NCI-H2081 (cell line): ENCODE measurements at places on chromosomes 16 and 17.

- no peak for DNase-seq
Measured at GRCh38 chr16:1642148-1642547, 30.0 kb downstream of the CRAMP1 start.

DNA sequence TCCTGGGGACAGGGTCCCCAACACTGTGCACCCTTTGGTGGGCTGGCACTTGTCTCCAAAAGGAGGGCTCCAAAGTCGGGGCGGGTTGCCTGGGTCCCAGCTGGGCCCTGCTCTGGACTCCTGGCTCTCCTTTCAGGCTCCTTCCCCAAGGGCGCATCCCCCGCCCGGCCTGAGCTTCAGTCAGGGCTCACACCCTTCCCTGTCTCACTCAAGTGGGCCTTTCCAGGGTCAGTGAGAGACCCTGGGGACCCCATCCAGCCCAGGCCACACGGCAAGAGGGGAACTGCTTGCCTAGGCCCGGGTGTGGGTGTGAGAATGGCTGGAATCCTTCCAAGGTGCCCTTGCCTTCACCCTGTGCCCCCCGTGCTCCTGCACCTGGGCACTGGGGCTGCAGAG is 41.8 kb upstream of the SLC38A10 start:
- no peak for DNase-seq

DNA sequence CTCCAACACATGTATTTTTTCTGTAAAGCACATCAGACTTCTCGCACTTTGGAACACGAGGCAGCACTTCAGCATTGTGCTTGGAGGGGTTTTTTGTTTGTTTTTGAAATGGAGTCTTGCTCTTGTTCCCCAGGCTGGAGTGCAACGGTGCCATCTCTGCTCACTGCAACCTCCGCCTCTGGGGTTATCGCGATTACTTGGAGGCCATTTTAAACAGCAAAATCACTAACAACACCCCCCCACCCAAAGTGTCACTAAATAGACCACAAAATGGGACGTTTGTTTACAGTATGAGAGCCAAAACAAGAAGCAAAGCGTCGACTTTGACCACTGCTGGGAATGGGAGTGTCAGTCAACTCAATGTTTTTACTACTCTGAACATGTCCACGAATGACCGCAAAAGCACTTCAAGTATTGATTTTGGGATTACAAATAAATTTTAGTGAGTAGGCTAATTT is 9.0 kb upstream of the C16orf87 start:
- DNase-seq: no peak

DNA sequence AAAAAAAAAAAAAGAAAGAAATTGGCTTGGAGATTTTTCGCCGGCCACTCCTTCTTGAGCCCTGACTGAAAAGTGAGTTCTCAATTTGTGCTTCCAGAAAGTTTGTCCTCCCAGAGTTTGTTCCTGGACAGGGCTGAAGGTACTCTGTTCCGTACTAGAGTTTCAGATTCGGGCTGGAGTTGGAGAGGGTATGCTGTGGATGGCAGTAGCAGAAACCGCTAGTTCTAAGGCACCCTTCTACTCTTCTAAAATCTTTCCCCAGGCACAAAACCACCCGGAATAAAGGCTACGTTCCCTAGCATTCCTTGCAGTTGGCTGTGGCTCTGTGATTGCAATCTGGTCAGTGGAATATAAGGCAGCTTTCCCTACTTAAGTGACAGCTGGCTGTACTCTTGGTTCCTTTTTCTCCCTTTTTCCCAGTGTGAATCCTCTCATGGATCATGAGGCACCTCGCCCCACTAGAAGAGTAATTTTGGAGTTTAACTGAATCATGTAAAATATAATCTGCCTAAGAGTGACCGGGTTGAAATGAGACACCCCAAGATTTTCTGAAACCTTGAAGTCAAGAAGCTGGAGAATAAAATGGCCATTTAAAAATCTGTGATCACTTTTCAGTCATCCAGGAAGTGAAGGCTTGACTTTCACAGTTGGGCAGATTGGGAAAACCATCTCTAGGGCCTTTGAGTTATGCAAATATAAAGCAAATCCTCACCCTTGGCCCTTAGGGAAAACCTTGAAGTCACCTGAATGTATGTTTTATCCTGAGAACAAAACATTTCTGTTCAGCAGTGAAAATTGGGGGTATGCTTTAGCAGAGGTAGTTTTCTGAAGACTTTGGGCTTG is 901 bp upstream of the HEATR6 start:
- DNase-seq: no peak

- DNase-seq: no peak
Measured at GRCh38 chr16:85498607-85499006, 114.5 kb upstream of the GSE1 start.

- DNase-seq: peak; percentile 76
Measured at GRCh38 chr17:39225959-39226683, 376 bp upstream of the STAC2 start.

DNA sequence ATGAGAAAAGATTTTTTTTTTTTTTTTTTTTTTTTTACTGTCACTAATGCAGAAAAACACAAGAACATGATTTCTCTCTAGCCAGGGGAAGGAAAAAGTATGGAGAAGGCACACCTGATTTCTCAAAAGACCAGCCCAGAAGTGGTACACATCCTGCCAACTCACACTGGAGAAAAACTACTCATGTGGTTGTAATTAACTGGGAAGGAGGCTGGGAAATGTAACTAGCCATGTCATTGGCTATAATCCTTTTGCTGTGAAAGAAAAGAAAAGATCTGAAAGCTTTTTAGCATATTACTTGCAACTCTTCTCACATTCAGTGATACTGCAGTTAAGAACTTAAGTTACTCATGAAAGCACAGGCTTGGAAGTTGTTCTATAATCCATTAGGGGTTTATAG is 195.9 kb upstream of the PMFBP1 start:
- DNase-seq: no peak

- DNase-seq: peak; percentile 59
Measured at GRCh38 chr16:73054813-73055482, 7.0 kb upstream of the ZFHX3 start.

DNA sequence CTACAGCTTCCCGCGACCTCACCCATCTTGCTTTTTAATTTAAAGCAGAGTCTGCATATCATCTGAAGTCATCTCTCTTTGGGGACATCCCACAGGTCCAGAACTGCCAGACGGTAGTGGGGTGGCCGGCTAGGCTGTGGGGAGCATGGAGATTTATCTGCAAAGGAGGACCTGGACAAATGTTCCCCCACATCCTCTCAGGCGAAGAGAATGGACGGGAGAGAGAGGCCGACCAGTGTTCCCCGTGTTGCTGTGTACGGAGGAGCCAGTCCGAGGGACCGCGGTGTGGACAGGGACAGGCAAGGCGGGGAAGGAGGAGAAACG is 665 bp upstream of the MT1M start:
- no peak for DNase-seq

GRCh38 chr17:80960037-80960796 is 31.4 kb upstream of the CHMP6 start:
- DNase-seq: no peak

- no peak for DNase-seq
Measured at GRCh38 chr17:81131486-81132196, 33.7 kb upstream of the PVALEF start.

DNA sequence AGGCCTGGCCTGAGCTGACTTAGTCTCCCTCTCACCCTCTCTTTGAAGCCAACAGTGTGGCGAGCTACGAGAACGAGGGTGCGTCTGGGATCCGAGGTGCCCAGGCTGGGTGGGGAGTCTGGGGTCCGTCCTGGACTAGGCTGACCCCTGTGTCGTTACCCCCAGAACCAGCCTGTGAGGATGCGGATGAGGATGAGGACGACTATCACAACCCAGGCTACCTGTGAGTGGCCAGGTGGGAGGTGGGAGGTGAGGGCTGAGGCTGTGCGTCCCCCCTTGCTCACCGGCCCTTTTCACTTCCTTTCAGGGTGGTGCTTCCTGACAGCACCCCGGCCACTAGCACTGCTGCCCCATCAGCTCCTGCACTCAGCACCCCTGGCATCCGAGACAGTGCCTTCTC is 1.6 kb downstream of the LAT start:
- DNase-seq: no peak

DNA sequence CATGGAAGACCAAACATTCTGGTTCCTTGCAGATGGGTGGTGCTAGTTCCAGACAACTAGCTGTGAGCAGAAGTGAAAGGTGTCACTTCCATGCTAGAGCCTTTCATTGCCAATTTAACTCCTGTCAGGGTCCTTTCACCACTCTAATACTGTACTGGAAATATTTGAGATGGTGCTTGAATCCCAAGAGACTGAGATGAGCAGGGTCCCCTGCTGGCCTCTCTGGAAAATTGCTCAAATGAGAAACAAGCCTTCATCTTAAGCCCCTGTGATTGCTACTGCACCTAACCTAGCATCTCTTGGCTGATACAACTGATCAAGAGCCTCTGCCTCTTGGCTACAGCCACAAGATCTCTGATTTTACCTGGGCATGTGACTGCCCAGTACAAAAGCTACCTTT is 7.4 kb upstream of the VAC14 start:
- no peak for DNase-seq

GRCh38 chr16:57029161-57030160 is 40.1 kb downstream of the NLRC5 start:
- DNase-seq: no peak

DNA sequence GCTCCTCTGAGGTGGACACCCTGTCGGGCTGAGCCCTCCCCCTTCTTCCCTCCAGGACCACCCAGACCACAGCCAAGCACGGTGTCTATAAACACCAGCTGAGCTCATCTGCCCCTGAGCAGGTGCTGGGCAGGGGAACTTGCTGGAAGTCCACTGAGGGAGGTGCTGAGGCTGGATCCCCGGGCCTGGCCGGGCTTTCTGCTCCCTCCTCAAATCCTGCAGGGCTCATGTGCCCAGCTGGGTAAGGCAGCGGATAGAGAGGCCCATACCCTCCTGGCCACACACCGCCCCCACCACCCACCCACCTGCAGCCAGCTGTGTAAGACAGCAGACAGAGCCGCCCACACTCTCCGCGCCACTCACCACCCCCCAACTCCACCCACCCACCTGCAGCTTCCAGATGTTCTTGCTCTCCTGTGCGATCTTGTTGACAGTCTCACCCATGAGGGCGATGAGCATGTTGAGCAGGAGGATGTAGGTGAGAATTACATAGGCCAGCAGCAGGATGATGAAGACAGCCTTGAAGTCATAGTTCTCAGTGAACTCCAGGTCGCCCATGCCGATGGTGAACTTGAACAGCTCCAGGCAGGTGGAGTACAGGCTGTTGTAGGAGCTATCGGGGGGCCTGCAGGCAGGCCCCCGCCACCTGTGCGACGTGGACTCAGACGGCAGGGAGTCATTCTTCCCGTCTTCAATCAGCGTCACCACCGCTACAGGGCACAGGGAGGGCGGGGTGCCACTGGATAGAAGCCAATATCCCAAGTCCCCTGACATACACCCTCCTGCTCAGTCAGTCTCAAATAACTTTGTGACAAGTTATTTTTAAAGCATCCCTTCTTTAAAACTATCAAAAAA is 15.9 kb upstream of the TRPV3 start:
- no peak for DNase-seq

GRCh38 chr16:25013751-25014499 is 1.2 kb downstream of the ARHGAP17 start:
- DNase-seq: no peak

DNA sequence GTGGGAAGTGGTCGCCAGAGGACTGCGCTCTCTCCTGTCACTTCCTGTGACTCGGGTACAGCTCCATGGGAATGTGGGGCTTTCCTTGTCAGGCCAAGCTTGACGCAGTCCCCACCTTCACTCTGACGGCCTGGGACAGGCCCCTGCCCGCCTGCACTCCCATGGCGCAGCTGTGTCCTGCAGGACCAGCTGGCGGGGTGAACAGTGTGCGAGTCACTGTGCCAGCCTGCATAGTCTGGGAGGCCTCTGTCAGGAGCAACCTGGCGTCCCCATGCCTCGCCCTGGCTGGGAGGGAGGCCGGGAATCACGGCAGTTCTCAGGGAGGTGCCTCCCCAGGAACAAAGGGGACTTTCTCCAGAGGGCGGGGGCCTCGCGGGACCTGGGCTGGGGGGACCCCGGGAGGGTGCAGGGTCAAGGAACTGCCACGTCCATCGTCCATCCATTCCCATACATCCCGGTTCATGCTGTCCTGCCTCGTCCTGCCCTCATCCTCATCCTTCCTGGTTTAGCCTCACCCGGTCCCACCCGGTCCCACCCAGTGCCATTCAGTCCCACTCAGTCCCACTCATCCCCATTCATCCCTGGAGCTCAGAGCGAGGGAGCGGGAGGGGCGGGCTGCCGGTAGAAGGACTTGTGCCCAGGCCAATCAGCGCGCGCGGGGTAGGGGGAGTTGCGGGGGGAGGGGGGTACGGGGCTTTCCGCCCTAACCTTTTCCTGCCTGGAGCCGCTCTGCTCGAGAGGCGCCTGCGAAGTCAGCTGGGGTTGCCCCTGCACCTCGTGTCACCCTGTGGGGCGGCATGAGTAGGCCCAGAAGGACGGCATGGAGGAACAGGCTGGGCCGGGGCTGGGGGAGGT is 13.4 kb downstream of the FLYWCH1 start:
- no peak for DNase-seq
